ENCODE measurements at places on chromosomes 6 and 20.

DNA sequence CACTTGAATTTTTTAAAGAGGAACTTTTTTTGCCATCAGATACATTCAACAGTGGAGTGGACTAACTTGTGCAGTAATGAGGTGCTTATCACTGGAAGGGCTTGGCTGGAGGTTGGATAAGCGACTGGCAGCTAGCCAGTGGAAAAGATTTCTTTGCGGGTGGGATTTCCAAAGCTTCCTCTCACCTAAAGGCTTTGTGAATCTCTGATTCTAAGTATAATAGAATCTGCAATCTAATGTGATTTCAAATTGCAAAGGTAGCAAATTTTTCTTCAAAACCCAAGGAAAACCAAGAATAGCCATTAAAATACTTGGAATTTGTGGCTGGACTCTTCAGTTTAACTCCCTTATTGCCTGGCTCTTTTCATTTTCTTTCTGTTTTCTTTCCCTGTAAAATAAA, 460.4 kb upstream of the MARCKS start:
- DNase-seq, result no peak

- DNase-seq, result peak; percentile 11
Observed at GRCh38 chr6:149190224-149190831, 127.2 kb upstream of the TAB2 start.

DNA sequence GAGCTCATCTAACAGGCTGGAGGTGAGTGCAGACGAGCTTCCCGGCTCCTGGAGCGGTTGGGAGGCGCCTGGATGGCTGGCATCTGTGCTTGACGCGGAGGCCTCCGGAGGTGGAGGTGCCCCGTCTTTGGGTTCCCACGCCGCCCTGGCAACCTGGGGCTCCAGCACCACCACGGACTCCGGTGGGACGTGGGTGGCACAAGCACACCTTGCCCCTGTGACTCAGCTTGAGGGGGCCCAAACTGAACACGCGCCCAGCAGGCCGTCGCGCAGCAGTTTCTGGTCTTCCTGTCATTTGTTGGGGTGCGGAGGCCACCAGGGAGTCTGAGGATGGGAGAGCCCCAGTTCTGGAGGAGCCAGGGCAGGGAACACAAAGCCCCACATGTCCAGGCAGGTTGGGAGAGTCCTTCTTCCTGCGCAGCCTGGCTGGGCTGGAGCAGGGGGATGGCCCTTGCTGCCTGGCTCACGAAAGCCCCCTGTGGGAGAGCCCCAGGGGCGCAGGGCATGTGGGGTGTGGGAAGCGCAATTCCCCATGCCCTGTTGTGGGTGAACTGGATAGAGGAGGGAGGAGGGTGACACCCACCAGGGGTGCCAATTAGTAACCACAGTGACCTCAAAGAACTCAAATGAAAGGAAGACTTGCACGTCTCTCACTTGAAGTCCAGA, 1378.6 kb upstream of the DEFB115 start:
- no peak for DNase-seq

GRCh38 chr6:133568970-133569889, 319.7 kb upstream of the TCF21 start:
- DNase-seq, result peak; percentile 75

DNA sequence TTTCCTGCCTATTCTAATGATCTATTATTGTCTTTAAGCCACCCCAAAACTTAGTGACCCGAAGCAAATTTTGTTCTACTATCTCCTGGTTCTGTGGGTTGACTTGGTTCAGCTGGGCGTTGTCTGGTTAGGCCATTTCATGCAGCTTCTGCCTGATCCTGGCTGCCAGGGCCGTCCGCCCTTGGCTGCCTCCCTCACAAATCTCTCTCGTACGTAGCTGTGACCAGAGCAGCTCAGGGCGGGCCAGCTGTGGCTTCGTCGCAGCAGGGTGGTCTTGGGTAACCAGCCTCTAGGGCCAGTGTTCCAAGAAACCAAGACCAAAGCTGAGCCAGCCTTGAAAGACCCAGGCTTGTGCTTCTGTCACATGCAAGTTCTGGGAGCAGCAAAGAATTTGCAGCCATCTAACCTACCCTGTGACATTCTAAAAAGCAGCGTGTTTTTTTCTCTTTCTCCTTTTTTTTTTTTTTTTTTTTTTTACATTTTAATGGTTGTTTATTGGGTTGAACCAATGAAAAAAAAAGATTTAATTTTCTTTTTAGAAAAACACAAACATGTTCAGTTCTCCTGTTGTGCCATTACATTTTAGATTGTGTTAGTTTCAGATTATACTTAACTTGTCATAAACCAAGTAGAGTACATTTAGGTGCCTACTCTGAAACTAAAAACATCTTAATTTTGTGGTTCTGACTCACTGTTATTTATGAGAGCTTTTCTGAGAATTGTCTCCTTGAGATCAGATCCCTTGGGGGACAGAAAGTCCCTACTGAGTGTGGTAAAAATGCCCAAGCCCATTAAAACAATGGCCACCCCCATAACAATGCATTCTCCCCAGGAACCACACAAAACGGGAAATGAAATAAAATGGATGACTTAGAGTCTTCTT, 83.9 kb downstream of the ZDHHC14 start:
- peak; percentile 36 for DNase-seq

DNA sequence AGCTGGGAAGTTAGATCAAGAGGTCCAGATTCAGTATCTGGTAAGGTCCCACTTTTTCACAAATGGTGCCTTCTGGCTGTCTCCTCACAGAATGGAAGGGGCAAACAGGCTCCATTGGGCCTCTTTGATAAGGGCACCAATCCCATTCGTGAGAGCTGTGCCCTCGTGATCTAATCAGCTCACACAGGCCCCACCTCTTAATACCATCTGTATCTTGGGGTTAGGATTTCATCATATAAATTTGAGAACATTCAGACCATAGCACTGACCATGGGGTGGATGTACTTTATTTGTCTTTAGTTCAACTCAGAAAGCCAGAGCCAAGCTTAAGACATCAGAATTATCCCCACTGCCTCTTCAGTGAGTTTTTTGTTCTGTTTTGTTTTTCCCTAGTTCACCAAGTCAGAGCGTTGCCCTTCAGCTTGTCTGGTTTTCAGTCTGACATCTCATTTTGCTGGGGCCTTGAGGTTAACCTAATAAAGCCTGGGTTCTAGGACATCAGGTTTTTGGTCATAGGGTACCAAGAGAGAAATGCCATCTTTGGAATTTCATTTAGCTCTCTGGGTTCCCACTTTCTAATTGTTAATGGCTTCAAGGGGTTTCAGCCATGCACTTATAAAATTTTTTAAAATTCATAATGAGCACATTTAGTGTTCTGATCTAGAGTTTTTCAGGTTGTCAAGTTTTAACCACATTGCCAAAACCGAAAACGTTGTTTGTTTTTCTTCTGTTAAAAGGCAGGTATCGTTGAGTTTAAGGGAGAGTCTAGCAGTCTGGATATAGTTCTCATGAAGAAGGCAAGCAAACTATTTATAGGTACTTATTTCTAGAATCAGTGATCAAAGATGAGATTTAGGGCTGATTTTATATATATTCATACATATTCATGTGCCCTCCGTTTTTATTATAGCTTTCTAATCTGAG, 19.0 kb downstream of the SENP6 start:
- no peak for DNase-seq

- DNase-seq, result peak; percentile 33
Observed at GRCh38 chr6:31467151-31467550, 30.8 kb upstream of the MICB start.

GRCh38 chr6:2615251-2615650, 135.5 kb downstream of the MYLK4 start:
- DNase-seq, result no peak

Measured in neural progenitor cell (in vitro differentiated cells).